Stimulated activated CD4-positive, alpha-beta T cell treated with anti-CD3 and anti-CD28 coated beads, Interleukin-1b, Interleukin-23, amount 100 ng/mL, for 1 hour (primary cell): ENCODE measurements at places on chromosomes 13 and 19.

GRCh38 chr19:38667661-38668171, 20.3 kb downstream of the ACTN4 start:
- DNase-seq, result no peak

- no peak for DNase-seq
These were observed 7.7 kb downstream of the KDM4B start for GRCh38 chr19:4976401-4977298.

- DNase-seq, result no peak
These were observed 1348.5 kb downstream of the PCDH9 start for GRCh38 chr13:65881561-65882155.

GRCh38 chr13:84446972-84447639, 564.8 kb upstream of the SLITRK1 start:
- DNase-seq, result no peak

DNA sequence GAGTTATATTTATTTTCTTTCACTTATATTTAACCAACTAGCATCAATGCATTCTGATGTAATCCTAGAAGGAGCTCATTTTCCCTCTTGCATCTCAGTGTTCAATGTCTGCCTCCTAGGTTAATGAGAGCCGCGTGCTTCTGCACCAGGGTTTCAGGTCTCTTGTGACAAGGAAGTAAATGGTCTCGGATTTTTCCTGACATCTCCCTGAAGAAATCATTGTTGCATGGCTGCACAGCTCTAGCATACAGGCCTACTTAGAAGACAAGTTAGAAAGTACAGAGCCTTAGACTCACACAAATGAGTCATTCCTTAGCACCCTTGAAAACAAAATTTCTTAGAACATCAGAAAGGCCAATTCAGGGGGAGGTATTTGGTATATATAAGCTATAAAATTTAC, 57.2 kb upstream of the KLF12 start:
- no peak for DNase-seq

- no peak for DNase-seq
These were observed 398.9 kb downstream of the IRS2 start for GRCh38 chr13:109387471-109387870.

GRCh38 chr13:103287659-103288058, 221.4 kb upstream of the SLC10A2 start:
- DNase-seq, result no peak

DNA sequence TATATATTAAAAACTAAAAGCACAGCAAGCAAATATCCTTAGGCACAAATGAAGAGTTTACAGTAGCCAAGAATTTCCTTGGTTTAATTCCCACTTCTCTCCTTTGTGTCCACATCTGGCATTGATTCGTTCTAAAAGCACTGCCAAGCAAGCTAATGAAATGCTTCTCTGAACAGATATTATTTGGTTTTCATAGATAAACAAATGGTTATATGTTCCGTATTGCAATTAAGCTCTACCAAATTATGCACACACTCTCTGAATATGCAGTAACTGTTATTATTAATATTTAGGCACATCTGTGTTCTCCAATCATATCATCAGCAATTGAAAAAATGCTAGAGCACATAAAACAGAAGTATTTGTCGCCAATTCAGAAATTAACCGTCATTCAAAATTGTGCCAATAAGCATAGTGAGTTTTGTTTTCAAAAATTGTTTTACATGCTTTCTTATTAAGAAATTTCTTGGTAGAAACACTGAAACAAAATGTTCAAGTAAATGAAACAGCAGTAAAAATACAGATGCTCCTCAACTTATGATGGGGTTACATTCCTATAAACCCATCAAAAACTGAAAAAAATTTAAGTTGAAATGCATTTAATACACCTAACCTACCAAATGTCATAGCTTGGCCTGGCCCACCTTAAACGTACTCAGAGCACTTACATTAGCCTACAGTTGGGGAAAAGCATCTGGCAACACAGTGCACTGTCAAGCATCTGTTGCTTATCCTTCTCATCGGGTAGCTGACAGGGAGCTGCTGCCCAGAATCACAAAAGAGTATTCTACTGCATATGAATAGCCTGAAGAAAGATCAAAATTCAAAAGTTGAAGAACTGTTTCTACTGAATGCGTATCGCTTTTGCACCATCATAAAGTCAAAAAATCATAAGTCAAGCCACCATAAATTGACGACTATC, 2134.7 kb downstream of the PCDH9 start:
- DNase-seq, result no peak

DNA sequence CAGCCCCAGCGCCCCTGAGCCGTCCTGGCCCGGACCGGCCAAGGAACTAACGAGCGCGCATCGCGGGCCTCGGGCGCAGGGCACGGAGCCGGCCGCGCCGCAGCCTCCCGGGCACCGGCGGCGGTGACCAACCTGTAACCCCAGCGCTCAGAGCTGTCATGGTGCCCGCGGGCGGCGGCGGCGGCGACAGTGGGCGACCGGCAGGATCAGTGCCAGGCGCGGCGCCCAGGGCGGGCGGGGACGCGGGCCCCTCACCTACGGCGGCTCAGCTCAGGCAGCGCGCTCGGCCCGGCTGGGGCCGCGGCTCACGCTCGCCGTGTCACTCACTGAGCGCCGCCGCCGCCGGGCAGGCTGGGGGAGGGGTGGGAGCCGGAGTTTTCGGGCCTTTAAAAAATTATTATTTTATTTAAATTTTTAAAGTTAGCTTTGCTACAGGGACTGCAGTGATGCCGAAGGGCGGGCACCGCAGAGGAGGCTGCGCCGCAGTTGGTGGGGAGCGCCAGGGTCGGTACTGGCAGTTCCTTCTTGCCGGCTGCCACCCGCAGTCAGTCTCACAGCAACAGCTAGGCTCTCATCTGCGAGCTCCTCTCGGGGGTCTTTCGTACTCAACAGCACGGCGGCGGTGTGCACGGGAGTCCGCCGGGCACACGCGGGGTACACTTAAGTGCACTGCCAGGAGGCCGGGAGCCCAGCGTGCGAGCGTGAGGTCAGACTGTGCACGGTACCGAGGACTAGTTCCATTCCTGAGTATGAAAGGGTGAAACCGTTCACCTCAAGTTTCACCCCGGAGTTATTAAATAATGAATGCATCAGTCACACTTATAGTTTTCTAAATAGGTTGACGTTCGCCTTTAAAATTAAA, at the start of gene NALCN:
TSS of gene NALCN (minus strand) at position 328 of the 862 bp plus-strand sequence. CDS start 17,382 bp downstream, outside the sequence.
- DNase-seq, result no peak

DNA sequence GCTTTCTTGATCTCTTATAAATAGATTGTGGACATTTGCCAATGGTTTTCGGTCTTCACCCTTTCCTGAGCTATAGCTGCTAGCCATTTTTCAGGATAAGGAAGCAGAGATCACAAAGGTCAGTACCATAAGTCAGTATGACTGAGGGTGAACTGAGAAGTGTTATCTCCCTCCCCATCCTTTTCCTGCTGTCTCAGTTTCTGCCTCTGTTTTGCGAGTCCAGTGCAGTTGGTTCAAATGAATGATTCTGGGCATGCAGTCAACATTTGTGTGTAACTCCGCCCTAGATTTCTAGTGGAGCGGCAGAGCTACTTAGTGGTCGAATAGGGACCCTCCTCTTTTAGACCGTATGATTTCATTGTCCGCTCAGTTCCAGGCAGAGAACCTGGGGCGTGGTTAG, 460.8 kb upstream of the ARGLU1 start:
- no peak for DNase-seq

DNA sequence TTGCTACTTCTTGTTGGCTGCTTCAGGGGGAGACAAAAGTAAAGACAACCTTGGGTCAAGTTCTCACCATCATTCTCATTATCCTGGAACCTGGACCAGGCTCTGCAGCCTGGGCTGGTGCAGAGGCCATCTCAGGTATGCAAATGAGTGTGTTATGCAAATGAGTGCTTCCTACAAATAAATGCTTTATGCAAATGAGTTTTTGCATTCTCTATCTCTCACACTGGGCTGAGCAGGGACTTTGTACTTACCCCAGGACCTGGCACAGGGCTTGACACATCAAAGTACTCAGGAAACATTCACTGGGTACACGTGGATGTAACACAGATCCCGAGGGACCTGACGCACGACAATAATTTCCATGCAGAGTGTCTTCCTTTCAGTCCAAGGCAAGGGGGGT, 103.0 kb downstream of the DNAJC15 start:
- DNase-seq, result no peak

- DNase-seq, result no peak
These were observed 97.7 kb upstream of the DOCK9 start for GRCh38 chr13:99075268-99076191.

DNA sequence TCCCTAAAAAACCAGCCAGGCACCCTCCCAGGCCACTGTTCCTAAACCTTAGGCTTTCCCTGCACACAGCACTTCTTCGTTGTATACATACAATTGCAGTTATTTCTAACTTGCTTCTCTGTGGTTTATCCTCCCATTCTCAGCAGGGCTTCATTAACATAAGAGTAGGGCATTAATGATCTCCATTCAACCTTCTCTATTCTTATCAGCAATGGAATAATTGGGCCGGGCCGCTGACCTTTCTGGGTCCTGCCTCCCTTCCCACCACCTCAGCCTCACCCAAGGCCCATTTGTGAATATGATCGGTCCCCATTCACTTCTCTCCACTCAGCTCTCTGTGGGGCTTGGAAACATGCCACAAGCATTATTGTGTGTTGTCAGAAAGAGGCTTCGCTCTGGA, 184.2 kb downstream of the SUCLA2 start:
- no peak for DNase-seq

- no peak for DNase-seq
These were observed 457.8 kb downstream of the PCDH20 start for GRCh38 chr13:60957816-60958215.
